Central memory CD8-positive, alpha-beta T cell (primary cell): ENCODE measurements at places on chromosomes 1 and 21.

GRCh38 chr1:176733661-176734060, 270.7 kb downstream of the PAPPA2 start:
- no peak for DNase-seq

DNA sequence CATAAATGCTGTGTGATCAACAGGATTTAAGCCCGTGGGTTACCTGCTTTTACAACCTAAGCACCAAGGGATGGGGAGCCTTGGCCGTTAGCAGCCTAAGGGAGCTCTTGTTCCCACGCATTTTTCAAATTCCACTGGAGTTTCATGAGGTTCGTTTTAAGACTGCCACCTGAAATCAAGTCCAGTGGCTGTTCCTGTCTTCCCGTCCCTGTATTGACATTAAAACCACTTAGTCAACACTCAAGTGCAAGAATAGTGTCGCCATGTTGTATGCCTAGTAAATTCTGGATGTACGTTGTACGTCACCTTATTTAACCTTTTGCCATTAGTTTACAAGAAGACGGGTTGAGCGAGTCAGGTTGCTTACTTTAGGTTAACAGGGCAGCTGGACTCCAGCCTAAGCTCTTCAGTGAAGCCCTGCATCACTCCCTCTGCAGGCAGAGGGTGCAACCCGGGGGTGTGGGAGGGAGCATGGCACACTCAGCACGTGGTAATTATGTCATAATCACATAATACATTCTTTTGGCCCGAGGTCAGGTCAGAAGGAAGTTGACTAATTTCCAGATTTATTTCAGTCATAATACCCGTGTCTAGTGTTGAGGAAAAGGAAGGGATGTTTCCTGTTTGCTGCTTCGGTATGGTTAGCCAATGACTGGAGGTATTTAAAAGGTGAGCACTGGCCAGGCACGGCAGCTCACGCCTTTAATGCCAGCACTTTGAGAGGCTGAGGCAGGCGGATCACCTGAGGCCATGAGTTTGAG, 42.5 kb downstream of the CNST start:
- no peak for DNase-seq

DNA sequence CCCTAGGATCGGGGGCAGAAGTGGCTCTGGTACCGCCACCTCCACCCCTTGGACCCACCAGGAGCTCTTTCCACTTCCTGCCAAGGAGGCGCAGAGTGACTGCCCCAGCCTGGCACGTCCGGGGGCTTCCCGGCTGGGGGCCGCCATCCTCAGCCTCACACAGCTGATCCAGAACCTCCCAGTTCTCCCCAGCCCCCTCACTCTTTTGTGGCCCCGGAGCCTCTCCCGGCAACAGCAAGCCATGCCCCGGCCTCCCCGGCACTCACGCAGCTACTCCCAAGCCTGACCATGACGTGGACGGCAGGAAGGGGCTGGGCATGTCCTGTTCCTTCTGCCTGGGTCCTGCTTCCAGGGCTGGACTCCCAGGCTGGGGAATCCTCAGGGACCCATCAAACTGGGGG, 17.1 kb downstream of the TP73 start:
- DNase-seq: no peak

DNA sequence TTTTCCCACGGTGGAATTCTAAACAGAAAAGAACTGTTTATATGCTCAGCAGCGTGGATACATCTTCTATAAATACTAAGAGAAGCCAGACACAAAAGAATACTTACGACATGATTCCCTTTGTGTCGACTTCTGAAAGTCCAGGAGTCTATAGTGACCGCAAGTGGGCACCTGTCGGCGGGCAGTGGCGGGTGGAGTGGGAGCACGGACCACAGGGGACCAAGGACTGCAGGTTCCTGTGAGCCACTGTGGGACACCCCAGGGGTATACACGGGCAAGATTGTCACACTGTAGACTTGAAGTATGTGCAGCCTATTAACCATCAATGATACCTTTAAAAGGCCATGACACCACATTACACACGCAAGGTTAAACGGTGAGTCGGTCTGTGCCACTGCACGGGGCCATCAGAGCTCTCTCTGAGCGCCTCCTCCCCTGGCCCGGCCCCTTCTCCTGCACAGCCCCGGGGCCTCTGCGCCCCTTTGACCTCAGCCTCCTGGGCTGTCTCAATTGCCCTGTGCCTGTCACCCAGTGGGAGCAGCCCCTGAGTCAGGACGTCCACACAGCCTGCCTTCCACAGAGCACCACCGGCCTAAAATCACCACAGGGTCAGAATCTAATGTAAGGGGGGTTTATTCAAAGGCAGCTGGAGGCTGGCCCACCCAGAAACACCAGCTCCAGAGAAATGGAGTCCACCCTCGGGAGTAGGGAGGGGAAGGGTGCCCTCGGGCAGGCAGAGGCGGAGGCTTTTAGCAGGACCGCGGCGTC, 90.0 kb upstream of the COL6A1 start:
- no peak for DNase-seq

DNA sequence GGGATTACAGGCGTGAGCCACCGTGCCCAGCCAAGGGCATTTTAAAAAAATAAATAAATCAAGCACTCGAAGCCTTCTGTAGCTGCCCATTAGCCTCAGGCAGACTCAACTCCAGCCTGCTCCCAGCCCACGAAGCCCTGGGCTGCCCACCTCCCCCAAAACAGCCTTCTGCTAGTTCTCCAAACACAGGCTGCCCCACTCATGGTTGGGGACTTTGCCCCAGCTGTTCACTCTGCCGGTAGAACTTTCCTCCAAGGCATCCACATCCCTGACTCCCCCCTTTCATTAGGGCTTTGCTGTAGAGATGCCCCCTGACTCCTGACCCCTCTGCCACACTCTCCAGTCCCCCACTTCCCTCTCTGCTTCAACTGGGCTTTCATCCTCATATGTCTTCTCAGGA, 29.7 kb upstream of the LAPTM5 start:
- no peak for DNase-seq

DNA sequence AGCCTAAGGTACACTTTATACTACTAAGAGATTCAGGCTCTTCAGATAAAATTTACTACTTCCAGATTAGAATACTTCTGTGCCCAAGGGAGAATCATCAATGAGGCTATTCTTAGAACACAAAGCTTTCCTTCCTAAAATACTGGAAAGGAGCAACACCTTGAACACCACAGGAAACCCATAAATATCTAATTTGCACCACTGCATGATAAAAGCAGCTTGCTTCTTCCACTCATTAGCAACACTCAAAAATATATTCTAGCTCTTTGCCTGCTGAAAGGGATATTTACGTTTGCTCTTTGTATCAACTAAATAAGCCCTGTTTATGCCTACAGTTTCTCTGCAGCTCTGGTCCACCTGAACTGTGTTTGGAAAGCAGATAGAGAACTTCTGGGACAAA, 284.3 kb downstream of the RWDD3 start:
- DNase-seq: no peak

DNA sequence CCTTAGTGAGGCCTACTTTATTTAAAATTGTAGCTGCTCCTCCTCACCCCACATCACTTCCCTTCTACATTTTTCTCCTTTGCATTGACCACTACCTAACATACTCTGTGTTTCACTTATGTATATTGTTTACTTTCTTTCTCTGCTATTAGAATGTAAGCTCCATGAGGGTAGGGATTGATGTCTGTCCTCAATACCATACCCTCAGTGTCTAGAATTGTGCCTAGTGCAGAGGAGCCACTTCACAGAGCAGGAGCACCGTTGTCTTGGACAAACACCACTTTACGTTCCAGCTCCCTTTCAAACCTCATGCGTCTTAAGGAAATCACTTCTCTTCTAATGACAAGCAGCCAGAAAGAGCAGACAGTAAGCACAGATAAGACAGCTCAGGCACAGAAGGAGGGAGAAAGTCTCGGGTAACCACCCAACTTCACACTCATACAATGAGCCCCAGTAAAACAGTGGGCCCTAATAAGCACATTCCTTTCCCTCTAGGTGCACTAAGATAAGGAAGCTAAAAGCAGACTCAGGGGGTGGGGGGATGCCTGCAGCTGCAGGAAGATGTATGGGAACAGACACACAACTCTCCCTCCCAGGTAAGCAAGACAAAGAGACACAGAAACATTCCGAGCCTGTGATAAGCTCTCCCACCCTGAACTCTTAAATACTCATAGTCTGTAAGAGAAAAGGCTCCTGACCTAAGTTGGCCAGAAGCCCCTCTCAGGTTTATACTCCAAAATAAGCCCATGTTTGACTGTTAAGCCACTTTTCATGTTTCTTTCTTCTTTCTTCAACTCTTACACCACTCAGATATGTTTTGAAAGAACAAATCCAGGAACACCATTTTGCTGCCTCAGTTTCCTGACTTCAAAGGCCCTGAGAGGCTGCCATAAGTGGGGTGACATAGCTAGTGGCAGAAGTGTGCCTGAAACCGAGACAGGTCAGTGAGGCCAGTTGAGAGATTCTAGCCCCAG, 7.1 kb upstream of the PLEKHM2 start:
- DNase-seq: no peak

- no peak for DNase-seq
These were observed 550.2 kb downstream of the USP25 start for GRCh38 chr21:16279731-16280581.
